Type B pancreatic cell (in vitro differentiated cells): ENCODE measurements at places on chromosomes 16 and 17. TPM values are rescaled to one million over a fixed set of nuclear protein-coding genes. Genes with fewer than 3 reads are reported as not detected.
A peak's percentile ranks its signal among the peaks of the same experiment; 100 is the strongest.

The MYH13 gene
- total RNA-seq: not detected in 2 replicates

The NPIPA8 gene
- 0.31 TPM in 1 of 2 replicates, not detected in the other for total RNA-seq

GRCh38 chr16:9378876-9379275, 287.4 kb downstream of the HAPSTR1 start:
- H3K27me3 ChIP-seq: peaks cover 33% of the 10 kb centered on the region
- no peak overlapping the region for H3K4me3 ChIP-seq
- H3K4me1 ChIP-seq: no peaks in the 10 kb centered on the region
- DNase-seq: no peak
- H3K27ac ChIP-seq: no peak overlapping the region
- H3K36me3 ChIP-seq: no peaks in the 10 kb centered on the region

DNA sequence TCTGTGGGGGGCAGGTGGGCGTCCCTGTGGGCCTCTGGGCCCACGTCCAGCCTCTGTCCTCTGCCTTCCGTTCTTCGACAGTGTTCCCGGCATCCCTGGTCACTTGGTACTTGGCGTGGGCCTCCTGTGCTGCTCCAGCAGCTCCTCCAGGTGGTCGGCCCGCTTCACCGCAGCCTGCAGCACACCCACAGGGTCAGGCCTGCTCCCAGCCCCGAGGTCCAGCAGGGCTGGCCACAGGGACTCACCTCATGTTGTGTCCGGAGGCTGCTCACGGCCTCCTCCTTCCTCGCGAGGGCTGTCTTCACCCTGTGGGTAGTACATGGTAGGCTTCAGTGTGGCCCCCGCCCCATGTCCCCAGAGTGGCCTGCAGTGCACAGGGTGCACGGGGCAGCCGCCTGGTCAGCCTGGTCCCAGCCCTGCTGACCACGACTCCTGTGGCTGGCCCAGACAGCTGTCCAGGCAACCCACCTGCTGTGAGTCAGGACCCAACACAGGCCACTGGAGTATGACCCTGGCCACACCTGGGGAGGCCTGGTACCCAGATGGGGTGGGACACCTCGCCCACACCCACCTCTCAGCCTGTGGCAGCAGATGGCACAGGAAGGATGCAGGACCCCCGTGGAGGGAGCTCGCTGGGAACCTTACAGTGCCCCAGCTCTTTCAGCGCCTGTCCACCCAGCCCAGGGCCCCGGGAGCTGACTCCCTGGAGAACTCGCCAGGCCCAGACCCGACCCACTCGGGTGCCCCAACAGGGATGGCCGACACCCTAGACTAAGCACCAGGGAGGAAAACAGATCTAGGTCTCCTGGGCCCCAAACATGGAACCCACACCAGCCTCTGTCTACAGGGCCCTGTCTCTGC, 23.9 kb upstream of the AATK start:
- no peak for DNase-seq
- no peaks in the 10 kb centered on the region for H3K36me3 ChIP-seq
- H3K4me1 ChIP-seq: no peaks in the 10 kb centered on the region
- no peak overlapping the region for H3K27ac ChIP-seq

DNA sequence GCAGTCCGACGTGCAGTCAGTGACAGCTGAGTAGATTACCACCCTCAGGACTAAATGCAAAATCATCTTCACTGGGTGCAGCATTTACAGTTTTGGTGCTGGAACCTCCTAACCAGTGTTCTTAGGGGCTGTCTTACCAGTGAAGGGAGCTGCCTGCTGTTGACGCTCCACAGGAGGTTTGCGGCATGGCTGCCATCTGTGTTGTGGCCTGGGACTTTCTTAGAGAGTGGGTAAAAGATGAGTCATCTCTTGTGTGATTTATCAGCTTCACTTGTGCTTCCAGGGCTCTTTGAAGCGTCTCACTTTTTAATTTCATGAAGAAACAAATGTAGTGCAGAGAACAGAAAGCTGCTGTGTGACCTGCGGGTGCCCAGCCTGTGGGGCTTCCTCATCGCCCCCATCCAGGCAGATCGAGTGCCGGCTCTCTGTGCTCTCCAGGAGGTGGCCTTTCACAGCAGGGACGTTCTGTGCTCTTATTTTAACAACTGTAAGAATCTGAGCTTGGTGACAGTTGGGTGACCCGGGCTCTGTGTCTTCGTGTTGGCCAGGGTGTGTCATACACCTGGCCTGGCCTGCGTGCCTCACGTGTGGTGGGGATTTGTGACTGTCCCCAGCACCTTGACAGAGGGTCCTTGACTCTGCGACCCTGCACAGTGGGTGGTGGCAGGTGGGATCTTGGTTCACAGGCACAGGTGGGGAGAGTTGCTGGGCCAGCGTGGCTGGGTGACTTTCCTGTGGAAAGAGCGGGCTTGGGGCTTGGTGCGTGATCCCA, 24.3 kb upstream of the ZNF750 start:
- DNase-seq: no peak
- H3K4me1 ChIP-seq: peaks cover 65% of the 10 kb centered on the region
- peak overlapping the region; percentile 22 for H3K4me3 ChIP-seq
- peaks cover 4% of the 10 kb centered on the region for H3K36me3 ChIP-seq

- DNase-seq: peak; percentile 73
- peaks cover 79% of the 10 kb centered on the region for H3K27me3 ChIP-seq
- peak overlapping the region; percentile 85 for H3K4me3 ChIP-seq
- H3K27ac ChIP-seq: no peak overlapping the region
These were observed 921.9 kb upstream of the EEF2KMT start for GRCh38 chr16:6019490-6019991.

GRCh38 chr16:79776243-79776847, 175.8 kb upstream of the MAF start:
- peak overlapping the region; percentile 8 for H3K27ac ChIP-seq
- peaks cover 20% of the 10 kb centered on the region for H3K4me1 ChIP-seq
- H3K4me3 ChIP-seq: peak overlapping the region; percentile 64
- H3K27me3 ChIP-seq: no peaks in the 10 kb centered on the region

- H3K36me3 ChIP-seq: peaks cover 31% of the 10 kb centered on the region
- H3K27me3 ChIP-seq: no peaks in the 10 kb centered on the region
- peak overlapping the region; percentile 0 for H3K27ac ChIP-seq
- no peaks in the 10 kb centered on the region for H3K4me1 ChIP-seq
- H3K4me3 ChIP-seq: no peak overlapping the region
- DNase-seq: no peak
These were observed 36.7 kb downstream of the AKAP10 start for GRCh38 chr17:19940722-19941464.

DNA sequence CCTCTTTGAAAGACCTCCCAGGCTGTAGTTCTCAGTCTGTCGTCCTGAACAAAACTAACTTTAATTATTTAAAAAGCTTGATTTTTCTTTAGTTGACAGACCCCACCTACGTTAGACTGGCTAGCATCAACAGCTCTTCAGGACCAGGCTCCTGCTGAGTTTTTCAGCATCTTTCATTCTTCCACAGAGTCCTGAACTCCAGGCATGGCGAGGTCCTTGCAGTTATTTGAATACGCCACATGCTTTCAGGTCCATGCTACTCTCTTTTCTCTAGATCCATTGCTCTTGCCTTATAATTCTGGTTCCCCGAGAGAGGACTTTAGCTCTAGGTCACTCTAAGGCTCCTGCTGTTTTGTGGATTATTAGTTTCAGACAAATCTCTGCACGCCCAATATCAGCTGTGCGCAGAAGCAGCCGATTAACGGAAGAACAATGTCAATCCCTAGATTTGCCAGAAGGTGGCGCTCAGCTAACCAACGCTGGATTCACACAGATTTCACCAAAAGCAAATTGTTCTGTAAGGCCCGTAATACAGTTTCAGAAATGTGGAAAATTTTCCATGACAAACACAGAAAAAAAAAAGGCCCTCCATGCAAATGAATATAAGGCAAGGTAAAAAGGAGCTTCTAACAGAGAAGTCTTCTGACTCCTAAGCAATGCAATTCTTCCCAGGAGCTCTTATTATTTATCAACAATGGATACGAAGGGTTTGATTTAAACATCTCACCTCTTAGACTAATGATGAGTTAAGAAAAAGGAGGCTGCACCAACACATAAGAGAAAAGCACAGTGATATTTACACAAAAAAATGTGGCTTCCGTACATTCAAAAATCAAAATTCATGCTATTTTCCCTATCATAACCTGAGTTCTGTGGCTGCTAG, 33.5 kb upstream of the BCO1 start:
- H3K4me3 ChIP-seq: no peak overlapping the region
- H3K27ac ChIP-seq: peak overlapping the region; percentile 21
- H3K4me1 ChIP-seq: peaks cover 6% of the 10 kb centered on the region
- H3K27me3 ChIP-seq: peaks cover 7% of the 10 kb centered on the region
- H3K36me3 ChIP-seq: no peaks in the 10 kb centered on the region

GRCh38 chr17:58007781-58008706, 998 bp upstream of the SRSF1 start:
- H3K27ac ChIP-seq: peak overlapping the region; percentile 99
- no peak for DNase-seq
- peaks cover 3% of the 10 kb centered on the region for H3K27me3 ChIP-seq
- H3K36me3 ChIP-seq: peaks cover 35% of the 10 kb centered on the region

GRCh38 chr16:48627148-48627547, 17.2 kb upstream of the N4BP1 start:
- no peak overlapping the region for H3K27ac ChIP-seq
- peaks cover 8% of the 10 kb centered on the region for H3K4me1 ChIP-seq
- no peak overlapping the region for H3K4me3 ChIP-seq
- peak; percentile 7 for DNase-seq
- H3K36me3 ChIP-seq: no peaks in the 10 kb centered on the region
- peaks cover 18% of the 10 kb centered on the region for H3K27me3 ChIP-seq

DNA sequence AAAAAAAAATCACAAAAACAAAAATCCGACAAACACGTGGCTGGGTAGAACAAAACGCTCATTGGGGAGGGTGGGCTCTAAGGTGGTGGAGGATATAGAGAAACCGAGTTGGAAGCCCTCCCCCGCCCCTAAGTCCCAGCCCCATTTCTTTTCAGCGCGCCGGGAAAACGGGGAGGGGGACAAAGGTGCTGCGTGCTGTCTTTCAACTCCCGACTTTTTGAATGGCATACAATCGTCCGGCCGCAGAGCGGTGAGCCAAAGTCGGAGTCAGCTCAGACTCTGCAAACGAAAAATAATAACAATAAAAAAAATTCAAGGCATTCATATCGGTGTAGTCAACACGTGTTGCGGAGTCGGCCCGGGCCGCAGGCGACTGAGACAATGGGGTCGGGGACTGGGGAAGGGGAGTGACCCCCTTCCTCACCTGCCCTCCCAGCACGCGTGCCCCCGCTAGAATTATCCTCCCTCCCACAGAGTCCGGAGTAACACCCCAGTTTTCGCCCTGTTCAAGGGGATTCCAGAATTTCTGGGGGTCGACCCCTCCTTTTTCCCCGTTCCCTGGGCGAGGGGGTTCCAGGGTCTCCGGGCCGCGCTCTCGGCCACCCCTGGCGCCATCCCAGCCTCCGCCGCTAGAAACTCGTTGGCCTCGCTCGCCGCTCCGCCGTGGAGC, 1.7 kb upstream of the IGF2BP1 start:
- peaks cover 17% of the 10 kb centered on the region for H3K36me3 ChIP-seq
- peaks cover 19% of the 10 kb centered on the region for H3K27me3 ChIP-seq
- peak overlapping the region; percentile 87 for H3K4me3 ChIP-seq
- H3K27ac ChIP-seq: peak overlapping the region; percentile 93
- H3K4me1 ChIP-seq: peaks cover 25% of the 10 kb centered on the region

DNA sequence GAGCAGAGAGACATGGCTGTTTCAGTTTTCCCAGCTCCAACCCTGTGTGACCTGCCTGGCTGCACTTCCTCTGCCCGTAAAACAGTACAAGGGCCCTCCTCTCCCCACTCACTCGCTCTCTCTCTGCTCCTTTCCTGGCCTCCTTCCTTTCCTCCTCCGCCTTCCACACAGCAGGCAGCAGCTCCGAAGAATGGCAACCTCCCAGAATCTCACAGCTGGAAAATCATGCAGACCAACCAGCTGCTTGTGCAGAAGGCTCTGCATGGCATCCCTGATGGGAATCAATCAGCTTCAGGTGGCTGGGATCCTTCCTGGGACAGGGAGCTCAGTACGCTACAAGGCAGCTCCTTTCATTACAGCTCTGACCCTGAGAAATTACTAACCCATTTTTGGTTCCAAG, 27.4 kb downstream of the TMEM132E start:
- H3K27me3 ChIP-seq: peaks cover 74% of the 10 kb centered on the region
- no peak overlapping the region for H3K27ac ChIP-seq
- DNase-seq: no peak
- no peaks in the 10 kb centered on the region for H3K36me3 ChIP-seq
- no peak overlapping the region for H3K4me3 ChIP-seq

GRCh38 chr17:6365200-6365943, 69.5 kb downstream of the AIPL1 start:
- no peaks in the 10 kb centered on the region for H3K36me3 ChIP-seq
- no peak overlapping the region for H3K4me3 ChIP-seq
- H3K27ac ChIP-seq: peak overlapping the region; percentile 7
- peaks cover 10% of the 10 kb centered on the region for H3K4me1 ChIP-seq
- H3K27me3 ChIP-seq: no peaks in the 10 kb centered on the region

DNA sequence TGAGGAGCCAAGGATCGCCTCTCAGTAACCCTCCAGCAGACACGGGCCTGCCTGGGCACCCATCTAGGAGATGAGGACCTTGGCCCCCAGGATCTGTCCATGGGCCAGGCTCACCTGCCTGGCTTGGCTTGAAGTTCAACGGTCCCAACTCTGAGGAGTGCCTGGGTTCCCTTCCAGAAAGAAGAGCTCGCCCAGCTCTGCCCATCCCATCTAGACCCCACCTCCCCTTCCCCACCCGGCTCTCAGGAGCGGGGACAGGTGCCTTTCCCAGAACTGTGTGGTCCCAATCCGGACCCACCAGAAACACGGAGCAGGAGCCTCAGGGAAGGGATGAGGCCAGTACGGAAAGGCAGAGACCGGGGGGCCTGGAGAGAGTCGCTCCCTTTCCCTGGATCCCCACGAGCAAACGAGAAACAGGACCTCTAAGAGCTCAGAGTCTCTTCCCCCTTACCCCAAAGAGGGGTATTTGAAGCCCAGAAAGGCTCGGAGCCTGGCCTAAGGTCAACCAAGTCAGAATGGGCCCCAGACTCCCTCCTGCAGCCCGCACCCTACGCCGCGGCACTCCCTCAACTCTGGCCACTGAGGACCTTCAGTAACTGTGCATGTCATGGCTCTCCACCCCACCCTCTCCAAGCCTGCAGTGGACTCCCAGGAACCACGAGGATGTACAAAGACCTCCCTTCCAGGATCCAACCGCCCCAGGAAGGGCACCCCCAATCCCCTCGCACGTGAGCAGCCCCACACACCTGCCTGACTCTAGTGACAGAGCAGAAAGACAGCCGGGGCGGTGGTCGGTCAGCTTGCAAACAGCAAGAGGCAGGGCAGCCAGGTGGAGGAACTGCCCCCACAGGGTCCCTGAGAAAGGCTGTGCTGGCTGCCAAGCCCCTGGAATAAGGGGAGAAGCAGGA, 5.4 kb downstream of the CLUH start:
- H3K27ac ChIP-seq: peak overlapping the region; percentile 17
- no peak overlapping the region for H3K4me3 ChIP-seq
- H3K27me3 ChIP-seq: no peaks in the 10 kb centered on the region
- peaks cover 4% of the 10 kb centered on the region for H3K36me3 ChIP-seq
- peaks cover 21% of the 10 kb centered on the region for H3K4me1 ChIP-seq

DNA sequence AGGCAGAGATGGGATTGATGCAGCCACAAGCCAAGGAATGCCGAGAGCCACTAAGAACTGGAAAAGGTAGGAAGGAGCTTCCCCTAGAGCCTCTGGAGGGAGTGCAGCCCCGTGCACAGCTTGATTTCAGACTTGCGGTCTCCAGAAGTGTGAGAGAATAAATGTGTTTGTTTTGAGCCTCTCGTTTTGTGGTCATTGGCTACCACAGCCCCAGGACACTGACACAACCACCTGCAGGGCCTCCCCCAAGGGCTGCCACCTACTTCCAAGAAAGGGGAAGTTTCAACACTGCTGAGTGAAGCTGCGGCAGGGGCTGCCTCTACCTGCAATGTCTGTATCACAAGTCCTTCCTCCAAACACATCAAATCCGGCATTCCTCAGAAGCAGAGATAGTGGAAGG, 346.9 kb downstream of the C16orf95 start:
- H3K27ac ChIP-seq: no peak overlapping the region
- peaks cover 34% of the 10 kb centered on the region for H3K27me3 ChIP-seq
- no peak for DNase-seq
- no peak overlapping the region for H3K4me3 ChIP-seq
- no peaks in the 10 kb centered on the region for H3K36me3 ChIP-seq
